IMR-90 (cell line): ENCODE measurements at places on chromosomes 12 and 14. TPM values are rescaled to one million over a fixed set of nuclear protein-coding genes. Genes with fewer than 3 reads are reported as not detected.

DNA sequence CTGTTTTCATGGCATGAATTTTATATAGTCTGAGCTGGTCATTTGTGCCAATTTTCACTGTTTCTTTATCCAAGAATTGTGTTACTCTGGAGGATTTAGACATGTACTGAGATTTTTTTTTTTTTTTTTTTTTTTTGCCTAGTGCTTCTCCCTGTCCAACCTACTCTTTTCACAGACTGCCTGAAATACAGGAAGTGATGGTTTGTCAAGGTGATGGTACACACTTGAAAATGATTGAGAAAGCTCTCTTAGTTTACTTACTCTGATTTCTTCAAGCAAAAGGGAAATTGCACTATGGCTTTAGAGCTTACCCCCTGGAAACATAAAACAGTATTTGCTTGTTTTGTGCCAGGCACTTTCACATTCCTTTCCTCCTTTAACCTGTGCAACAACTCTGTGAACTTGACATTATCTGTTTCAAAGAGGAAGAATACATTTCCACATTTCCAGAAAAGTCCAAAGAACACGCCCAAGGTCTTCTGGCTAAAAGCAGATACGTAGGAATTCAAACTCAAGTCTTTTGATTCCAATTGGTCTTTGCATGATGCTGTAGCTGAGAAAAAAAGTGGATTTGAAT, 181.1 kb downstream of the SLC15A5 start:
- H3K36me3 ChIP-seq: no peaks in the 10 kb centered on the region
- H3K27me3 ChIP-seq: no peaks in the 10 kb centered on the region
- no peak overlapping the region for H3K27ac ChIP-seq
- no peak for DNase-seq
- H3K4me3 ChIP-seq: no peak overlapping the region

DNA sequence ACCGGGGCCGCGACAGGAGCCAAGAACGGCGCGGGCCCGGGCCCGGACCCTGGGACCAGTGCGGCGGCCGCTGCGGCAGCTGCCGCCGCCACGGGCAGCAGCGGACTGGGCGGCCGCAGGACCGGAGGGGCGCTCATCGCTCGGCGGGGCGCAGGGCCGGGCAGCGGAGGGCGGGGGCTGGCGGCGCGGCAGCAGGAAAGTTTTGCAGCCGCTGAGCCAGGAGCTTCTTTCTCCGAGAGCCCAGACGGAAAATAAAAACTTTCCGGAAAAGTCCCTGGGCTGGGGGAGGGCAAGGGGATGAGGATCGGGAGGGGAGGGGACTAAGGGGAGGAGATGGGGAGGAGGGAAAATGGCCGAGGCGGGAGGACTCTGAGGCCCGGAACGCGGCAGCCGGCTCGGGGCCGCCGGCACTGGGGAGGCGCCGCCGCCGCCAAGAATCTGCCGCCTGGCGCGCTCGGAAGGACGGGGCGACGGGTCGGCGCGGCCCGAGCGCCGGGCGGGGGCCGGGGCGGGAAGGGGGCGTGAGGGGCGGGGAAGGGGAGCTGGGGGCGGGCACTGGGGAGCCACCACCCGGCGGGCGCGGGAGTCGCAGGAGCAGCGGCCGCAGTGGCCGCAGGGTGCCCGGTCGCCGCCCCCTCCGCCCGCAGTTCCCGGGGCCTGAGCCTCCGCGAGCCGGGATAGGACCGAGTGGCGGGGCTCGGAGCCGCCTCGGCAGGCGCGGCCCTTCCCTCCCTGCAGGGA, at the start of gene PRKD1:
PRKD1 (minus strand) TSS at position 472 of the 741 bp plus-strand sequence.
- peak within 1 kb of the TSS; percentile 75 for H3K4me3 ChIP-seq
- peak; percentile 62 for DNase-seq
- peak within 1 kb of the TSS; percentile 63 for H3K27ac ChIP-seq
- H3K4me1 ChIP-seq: peaks cover 5% of the 10 kb centered on the region

DNA sequence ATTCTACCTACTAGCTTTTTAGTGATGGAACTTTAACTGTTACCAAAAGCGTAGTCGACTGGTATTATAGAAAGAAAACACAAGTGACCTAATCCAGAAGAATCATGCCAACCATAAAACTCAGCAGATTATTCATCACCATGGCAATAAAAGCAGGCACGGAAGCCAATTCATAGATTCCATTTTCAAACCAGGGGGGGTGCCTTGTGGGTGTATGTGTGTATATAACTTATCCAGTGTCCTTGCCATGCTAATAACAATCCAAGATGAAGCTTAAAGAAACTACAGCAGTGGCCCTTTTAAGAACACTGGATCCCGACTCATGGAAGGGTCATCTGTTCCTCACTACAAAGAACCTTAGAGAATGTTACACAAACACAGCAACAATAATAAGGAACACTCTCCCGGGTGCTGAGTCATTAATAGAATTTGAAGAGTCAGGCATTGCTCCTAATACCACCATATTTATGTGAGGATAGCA, 61.0 kb downstream of the EPS8 start:
- H3K27ac ChIP-seq: no peak overlapping the region
- no peaks in the 10 kb centered on the region for H3K27me3 ChIP-seq
- H3K4me3 ChIP-seq: no peak overlapping the region; the same call in 1 of the 2 replicates
- H3K4me1 ChIP-seq: peaks cover 5% of the 10 kb centered on the region; the same call in 1 of the 2 replicates

GRCh38 chr14:72024043-72024407, 91.8 kb downstream of the RGS6 start:
- H3K27me3 ChIP-seq: no peaks in the 10 kb centered on the region
- H3K27ac ChIP-seq: no peak overlapping the region
- peak; percentile 21 for DNase-seq
- H3K4me1 ChIP-seq: no peaks in the 10 kb centered on the region
- no peak overlapping the region for H3K4me3 ChIP-seq
- no peaks in the 10 kb centered on the region for H3K36me3 ChIP-seq

DNA sequence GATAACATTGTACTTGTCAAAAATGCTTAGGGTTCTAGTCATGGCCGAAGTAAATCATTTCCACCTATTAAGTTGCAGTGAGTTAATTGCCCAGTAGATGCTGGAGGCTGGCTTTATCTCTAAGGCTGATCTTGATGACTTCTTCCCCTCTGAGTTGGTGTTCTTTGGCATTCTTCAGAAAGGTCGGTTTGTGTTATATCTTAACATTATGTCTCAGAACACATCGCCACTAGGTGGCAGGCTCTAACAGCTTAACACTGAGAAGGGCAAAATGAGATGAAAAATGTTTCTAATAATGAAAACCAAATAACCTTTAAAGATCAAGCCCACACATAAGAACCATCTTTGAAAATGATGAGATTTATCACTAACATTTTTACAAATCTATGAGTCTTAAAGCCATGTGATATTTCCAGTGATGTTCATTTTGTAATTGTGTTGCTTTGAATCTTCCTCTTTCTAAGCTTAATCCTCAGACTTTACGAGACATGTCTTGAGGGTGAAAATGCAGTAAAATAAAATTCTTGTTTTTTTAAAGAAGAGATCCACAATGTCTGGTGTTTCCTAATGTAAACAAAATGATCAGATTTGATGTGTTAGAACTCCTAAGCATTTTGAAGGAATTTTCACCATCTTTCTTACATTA, 28.6 kb downstream of the SUDS3 start:
- H3K27ac ChIP-seq: no peak overlapping the region
- no peaks in the 10 kb centered on the region for H3K27me3 ChIP-seq
- DNase-seq: peak; percentile 68

Gene TAS2R14
- total RNA-seq: 2.0 and 3.9 TPM in 2 replicates

Gene CBLN3
- 0.56 and 0.72 TPM in 2 replicates for total RNA-seq
